ENCODE measurements at places on chromosomes 4 and X.

DNA sequence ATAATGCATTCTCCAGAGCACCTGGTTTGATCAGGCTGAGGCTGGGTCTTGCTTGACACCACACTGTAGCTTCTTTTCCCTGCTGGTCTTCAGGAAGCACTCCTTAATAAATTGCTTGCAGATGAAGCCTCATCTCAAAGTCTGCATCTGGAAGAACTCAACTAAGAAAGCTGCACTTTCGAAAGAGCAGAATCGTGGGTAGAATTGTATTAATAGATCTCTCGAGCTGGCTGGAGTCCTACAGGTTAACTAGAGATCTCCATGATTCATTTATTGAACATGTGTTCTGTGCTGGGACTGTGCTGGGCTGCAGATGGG is 152.7 kb downstream of the STK32B start:
- DNase-seq = no peak

- DNase-seq = no peak
These were observed 568.3 kb upstream of the SLIT2 start for GRCh38 chr4:19683426-19683825.

- no peak for DNase-seq
These were observed 54.6 kb downstream of the ARHGAP6 start for GRCh38 chrX:11611161-11611560.

DNA sequence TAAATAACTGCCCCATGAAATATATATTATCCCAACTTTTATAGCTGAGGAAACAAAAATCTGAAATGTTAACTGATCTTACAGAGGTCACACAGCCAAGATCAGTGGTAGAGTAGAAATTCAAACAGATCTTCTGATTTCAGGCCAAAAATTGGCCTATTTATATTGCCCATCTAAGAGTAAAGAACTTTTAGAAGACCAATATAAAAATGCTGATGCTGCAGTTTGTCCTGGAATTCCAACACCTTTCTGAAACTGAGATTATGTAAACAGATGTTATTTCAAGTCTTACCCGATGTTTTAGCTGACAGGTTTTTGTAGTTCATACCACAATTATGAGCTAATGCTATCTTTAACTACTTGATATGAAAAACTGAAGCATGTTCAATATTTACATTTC is 51.1 kb downstream of the SPANXN3 start:
- no peak for DNase-seq
